ENCODE measurements at places on chromosomes 5 and 9. TPM values are rescaled to one million over a fixed set of nuclear protein-coding genes. Genes with fewer than 3 reads are reported as not detected.

GRCh38 chr5:51829230-51829629 lies 446.0 kb downstream of the ISL1 start:
- no peaks in the 10 kb centered on the region for H3K4me1 ChIP-seq
- H3K27me3 ChIP-seq = no peaks in the 10 kb centered on the region
- H3K36me3 ChIP-seq = no peaks in the 10 kb centered on the region
- H3K27ac ChIP-seq = no peak overlapping the region
- H3K4me3 ChIP-seq = no peak overlapping the region

- no peak for DNase-seq
- H3K27me3 ChIP-seq = no peaks in the 10 kb centered on the region
- H3K27ac ChIP-seq = no peak overlapping the region
- no peak overlapping the region for H3K4me3 ChIP-seq
- no peaks in the 10 kb centered on the region for H3K4me1 ChIP-seq
These were observed 371.5 kb downstream of the PRELID2 start for GRCh38 chr5:145463634-145464033.

PRUNE2 gene
- 21.0 TPM for total RNA-seq

GRCh38 chr9:97140566-97140965 lies 101.6 kb upstream of the CTSV start:
- no peak for DNase-seq
- H3K27ac ChIP-seq = no peak overlapping the region
- no peaks in the 10 kb centered on the region for H3K36me3 ChIP-seq
- H3K4me1 ChIP-seq = peaks cover 3% of the 10 kb centered on the region
- no peaks in the 10 kb centered on the region for H3K27me3 ChIP-seq

TAL2 gene
- not detected for total RNA-seq

- H3K4me3 ChIP-seq = no peak overlapping the region
- H3K36me3 ChIP-seq = no peaks in the 10 kb centered on the region
- peaks cover 20% of the 10 kb centered on the region for H3K4me1 ChIP-seq
- H3K27ac ChIP-seq = no peak overlapping the region
- DNase-seq = no peak
These were observed 26.2 kb upstream of the HSPA9 start for GRCh38 chr5:138601444-138601843.

GRCh38 chr9:123246534-123246933 lies 21.9 kb downstream of the STRBP start:
- H3K36me3 ChIP-seq = no peaks in the 10 kb centered on the region
- no peaks in the 10 kb centered on the region for H3K4me1 ChIP-seq
- H3K27ac ChIP-seq = no peak overlapping the region
- H3K4me3 ChIP-seq = no peak overlapping the region

DNA sequence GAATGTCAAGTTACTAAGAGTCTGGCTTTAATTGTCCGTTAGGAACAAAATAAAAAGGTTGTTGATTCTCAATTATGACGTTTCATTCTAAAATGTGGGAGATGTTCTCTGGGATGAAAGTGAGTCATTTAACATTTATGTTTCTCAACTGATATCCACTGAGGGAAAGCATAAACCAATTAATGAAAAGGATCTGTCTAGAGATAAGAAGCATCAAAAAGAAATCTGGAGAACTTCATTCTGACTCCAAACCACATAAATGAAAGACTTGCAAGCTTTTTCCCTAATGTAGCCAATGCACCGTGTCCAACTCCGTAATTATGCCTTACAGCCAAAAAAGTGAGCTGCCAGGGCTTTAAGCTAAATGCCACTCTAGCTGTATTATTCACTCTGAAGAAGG lies 654.2 kb downstream of the TLE1 start:
- no peak overlapping the region for H3K27ac ChIP-seq
- no peaks in the 10 kb centered on the region for H3K36me3 ChIP-seq
- DNase-seq = no peak
- H3K27me3 ChIP-seq = no peaks in the 10 kb centered on the region

RNF183 gene
- total RNA-seq = not detected

DNA sequence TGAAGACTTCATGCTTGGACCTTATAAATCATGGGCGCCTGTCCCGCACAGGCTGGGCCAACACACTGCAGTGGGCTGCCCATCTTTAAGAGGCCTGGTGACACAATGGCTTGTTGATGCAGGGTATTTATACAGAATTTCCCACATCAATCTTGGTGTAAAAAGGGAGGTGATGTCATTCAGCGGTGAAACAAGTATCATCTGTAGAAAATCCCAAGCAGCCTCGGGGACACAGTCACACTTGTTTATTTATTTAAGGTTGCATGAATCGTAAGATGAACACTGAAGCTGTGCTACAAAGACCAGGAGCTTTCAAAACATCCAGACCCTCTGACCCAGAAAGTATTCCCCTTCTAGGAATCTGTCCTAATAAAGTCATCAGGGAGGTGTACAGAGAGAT lies 40.5 kb downstream of the SMIM23 start:
- no peak overlapping the region for H3K4me3 ChIP-seq
- DNase-seq = peak; percentile 4
- no peak overlapping the region for H3K27ac ChIP-seq
- no peaks in the 10 kb centered on the region for H3K27me3 ChIP-seq
- no peaks in the 10 kb centered on the region for H3K4me1 ChIP-seq

SHROOM1 gene
- total RNA-seq = 4.0 TPM

GRCh38 chr9:87581513-87581912 lies 83.8 kb downstream of the DAPK1 start:
- peak overlapping the region; percentile 55 for H3K27ac ChIP-seq
- H3K4me3 ChIP-seq = no peak overlapping the region
- H3K4me1 ChIP-seq = peaks cover 5% of the 10 kb centered on the region
- DNase-seq = no peak
- no peaks in the 10 kb centered on the region for H3K27me3 ChIP-seq
- no peaks in the 10 kb centered on the region for H3K36me3 ChIP-seq

DNA sequence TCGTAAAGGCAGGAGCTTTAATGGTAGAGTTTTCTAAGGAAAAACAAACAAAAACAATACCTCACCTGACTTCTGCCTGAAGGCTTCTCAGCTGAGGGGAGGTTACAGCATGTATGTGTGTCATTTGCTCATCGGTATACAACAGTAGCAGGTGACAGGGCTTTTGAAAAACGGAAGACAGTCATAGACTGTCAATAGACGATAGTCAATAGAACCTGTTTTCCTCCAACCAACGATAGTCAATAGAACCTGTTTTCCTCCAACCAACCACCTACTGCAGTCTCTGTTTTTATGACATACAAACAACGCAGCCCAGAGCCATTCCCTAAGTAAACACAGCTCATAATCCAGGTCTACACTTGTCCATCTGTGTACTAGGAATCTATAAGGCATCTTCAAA lies 74.6 kb downstream of the RETREG1 start:
- no peak for DNase-seq
- H3K4me3 ChIP-seq = no peak overlapping the region
- H3K27me3 ChIP-seq = no peaks in the 10 kb centered on the region

DNA sequence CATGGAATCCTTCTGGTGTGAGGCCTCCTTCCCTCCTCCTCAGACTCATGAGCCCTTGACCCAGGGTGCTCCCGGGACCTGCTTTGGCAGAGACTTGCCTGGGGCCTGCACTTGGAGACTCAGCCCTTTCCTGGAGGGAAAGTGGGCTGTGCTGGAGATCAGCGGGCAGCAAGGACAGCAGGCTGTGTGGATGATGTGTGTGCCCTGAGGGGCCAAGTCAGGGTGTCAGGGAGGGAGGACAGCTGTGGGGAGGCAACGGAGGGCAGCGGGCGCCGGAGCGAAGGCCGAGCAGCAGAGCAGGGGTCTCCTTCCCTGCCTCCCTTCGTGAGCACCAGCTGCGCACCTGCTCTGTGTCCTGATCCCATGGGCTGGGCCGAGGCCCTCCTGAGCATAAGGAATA lies 6.1 kb upstream of the CSF2 start:
- no peaks in the 10 kb centered on the region for H3K27me3 ChIP-seq
- no peak overlapping the region for H3K4me3 ChIP-seq
- H3K27ac ChIP-seq = no peak overlapping the region
- H3K4me1 ChIP-seq = no peaks in the 10 kb centered on the region
- no peaks in the 10 kb centered on the region for H3K36me3 ChIP-seq
- peak; percentile 55 for DNase-seq

GRCh38 chr5:94788527-94788926 lies 170.1 kb downstream of the SLF1 start:
- no peak overlapping the region for H3K4me3 ChIP-seq
- DNase-seq = no peak
- H3K27ac ChIP-seq = no peak overlapping the region
- H3K4me1 ChIP-seq = no peaks in the 10 kb centered on the region
- H3K36me3 ChIP-seq = no peaks in the 10 kb centered on the region

DNA sequence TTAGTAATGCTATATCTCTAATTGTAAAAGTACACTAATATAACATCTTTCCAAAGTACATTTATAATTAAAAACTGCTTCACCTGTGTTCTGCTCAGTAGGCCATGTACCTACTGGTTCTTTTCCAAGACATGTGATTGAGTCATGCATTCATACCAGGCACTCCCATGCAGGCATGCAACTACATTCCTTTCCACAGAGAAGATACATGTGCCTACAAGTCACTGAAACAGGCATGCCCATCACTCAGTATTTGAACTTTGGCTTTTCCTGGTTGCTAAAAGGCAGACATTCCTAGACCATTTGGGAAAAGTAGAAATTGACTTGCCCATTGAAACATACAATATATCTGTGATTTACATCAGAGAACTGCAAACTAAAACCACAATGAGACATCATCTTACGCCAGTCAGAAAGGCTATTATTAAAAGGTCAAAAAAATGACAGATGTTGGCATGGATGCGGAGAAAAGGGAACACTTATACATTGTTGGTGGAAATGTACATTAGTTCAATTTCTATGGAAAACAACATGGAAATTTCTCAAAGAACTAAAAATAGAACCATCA lies 148.3 kb upstream of the MOCS2 start:
- no peak for DNase-seq
- no peaks in the 10 kb centered on the region for H3K27me3 ChIP-seq
- H3K4me3 ChIP-seq = no peak overlapping the region
- no peaks in the 10 kb centered on the region for H3K36me3 ChIP-seq

DNA sequence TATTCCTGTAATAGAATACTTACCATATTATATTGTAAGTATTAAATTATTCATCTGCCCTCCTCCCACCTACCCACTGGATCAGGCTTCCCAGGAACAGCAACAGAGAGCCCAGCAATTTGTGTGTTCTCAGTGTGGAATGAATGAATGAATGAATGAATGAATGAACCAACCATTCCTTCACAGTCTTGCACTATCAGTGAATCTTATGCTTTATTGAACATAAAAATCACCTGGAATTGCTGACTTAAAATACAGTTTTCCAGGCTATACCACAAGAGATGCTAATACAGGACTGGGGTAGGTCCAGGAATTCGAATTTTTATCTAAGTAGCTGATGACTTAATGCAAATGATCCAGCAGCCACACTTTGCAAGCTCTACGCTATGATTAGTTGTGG lies 51.6 kb downstream of the DOCK8 start:
- no peak overlapping the region for H3K4me3 ChIP-seq
- no peak overlapping the region for H3K27ac ChIP-seq
- H3K36me3 ChIP-seq = no peaks in the 10 kb centered on the region
- H3K4me1 ChIP-seq = peaks cover 21% of the 10 kb centered on the region
- DNase-seq = no peak
- H3K27me3 ChIP-seq = no peaks in the 10 kb centered on the region

GRCh38 chr9:135992486-135993408 lies 31.6 kb upstream of the UBAC1 start:
- peaks cover 74% of the 10 kb centered on the region for H3K4me1 ChIP-seq
- peak overlapping the region; percentile 94 for H3K27ac ChIP-seq
- DNase-seq = peak; percentile 95
- no peaks in the 10 kb centered on the region for H3K27me3 ChIP-seq

DNA sequence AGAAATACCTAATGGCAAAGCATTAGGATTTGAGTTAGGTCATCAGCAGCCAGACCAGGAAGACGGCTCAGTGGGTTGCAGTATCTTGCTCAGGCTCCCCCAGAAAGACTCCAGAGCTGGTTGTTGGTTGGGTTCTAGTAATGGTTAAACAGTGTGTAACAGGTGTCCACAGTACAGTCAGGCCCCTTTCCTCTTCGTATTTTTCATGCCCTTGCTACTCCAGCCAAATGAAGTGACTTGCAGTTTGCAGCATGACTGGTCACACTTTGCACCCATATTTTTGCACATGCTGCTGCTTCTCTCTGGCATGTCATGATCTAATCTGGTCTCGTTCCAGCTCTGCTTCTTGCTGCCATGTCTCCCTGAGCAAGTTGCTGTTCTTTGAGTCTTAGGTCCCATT lies 60.6 kb upstream of the TRPC7 start:
- no peaks in the 10 kb centered on the region for H3K4me1 ChIP-seq
- no peaks in the 10 kb centered on the region for H3K27me3 ChIP-seq
- H3K4me3 ChIP-seq = no peak overlapping the region

DNA sequence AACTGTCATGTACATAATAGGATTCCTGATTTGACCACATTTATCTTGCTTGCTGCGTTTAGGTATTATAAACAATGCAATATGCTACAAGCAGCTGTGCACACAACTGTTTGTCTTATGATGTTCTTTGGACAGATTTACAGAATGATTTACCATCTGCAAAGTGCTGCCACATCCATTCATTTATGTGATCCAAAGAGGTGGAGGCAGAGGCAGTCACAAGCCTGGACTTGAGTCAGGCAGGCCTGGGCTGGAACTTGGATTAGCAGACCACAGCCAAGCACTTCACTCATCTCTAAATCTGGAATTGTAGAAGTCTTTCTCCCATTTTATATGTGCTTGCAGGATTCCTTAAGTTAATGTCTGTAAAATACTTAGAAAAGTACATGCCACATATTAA lies 149.0 kb downstream of the INSYN2B start:
- H3K4me1 ChIP-seq = peaks cover 9% of the 10 kb centered on the region
- H3K4me3 ChIP-seq = no peak overlapping the region
- no peaks in the 10 kb centered on the region for H3K27me3 ChIP-seq
- no peak for DNase-seq

OR1Q1 gene
- not detected for total RNA-seq

DNA sequence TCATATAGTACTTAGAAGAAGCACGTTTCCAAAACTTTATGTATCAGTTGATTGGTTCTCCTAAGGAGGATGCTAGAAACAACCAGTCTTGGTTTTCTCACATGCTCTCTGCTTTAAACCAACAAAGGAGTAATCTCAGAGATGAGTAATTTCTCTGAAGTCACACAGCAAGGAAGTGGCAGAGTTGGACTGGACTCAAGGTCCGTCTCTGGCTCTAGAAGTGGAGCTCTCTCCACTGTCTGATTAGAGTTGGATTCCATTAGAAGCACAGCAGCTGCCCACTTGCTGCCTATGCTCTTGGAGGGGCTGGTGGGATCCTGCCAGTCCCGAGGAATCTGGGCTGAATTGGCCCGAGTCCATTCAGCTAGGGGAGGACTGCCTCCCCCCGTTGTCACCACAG lies 21.0 kb downstream of the RALGPS1 start:
- H3K27me3 ChIP-seq = no peaks in the 10 kb centered on the region
- no peak overlapping the region for H3K4me3 ChIP-seq
- no peak for DNase-seq
- no peaks in the 10 kb centered on the region for H3K36me3 ChIP-seq

GRCh38 chr5:41286165-41286564 lies 72.8 kb upstream of the C6 start:
- H3K4me3 ChIP-seq = no peak overlapping the region
- no peaks in the 10 kb centered on the region for H3K4me1 ChIP-seq

PPP2R2B gene
- 6.1 TPM for total RNA-seq

- H3K4me1 ChIP-seq = no peaks in the 10 kb centered on the region
- H3K27ac ChIP-seq = no peak overlapping the region
- no peak for DNase-seq
- H3K27me3 ChIP-seq = peaks cover 8% of the 10 kb centered on the region
These were observed 29.0 kb upstream of the PUM3 start for GRCh38 chr9:2872931-2873323.

EQTN gene
- not detected for total RNA-seq

Measured in spleen (tissue), 13 donors.